ENCODE measurements at places on chromosomes 6 and 20. TPM values are rescaled to one million over a fixed set of nuclear protein-coding genes. Genes with fewer than 3 reads are reported as not detected.

ENPP3 gene
- 0.09 TPM for total RNA-seq

SALL4 gene
- total RNA-seq: 274 TPM

DNA sequence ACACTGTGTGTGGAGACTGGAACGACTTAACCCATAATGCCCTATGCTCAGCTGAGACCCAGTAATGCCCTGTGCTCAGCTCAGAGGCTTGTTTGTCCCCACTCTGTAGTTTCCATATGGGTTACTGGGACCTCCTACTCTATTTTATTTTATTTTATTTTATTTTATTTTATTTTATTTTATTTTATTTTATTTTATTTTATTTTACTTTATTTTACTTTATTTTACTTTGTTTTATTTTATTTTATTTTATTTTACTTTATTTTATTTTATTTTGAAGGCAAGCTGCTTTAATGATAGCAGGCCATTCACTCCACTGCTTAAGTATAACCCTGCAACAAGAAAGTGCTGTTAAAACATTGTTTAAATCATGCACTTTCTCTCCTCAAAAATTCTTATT, 603.4 kb upstream of the JAG1 start:
- DNase-seq: no peak

DLL1 gene
- 35.9 TPM for total RNA-seq

DNA sequence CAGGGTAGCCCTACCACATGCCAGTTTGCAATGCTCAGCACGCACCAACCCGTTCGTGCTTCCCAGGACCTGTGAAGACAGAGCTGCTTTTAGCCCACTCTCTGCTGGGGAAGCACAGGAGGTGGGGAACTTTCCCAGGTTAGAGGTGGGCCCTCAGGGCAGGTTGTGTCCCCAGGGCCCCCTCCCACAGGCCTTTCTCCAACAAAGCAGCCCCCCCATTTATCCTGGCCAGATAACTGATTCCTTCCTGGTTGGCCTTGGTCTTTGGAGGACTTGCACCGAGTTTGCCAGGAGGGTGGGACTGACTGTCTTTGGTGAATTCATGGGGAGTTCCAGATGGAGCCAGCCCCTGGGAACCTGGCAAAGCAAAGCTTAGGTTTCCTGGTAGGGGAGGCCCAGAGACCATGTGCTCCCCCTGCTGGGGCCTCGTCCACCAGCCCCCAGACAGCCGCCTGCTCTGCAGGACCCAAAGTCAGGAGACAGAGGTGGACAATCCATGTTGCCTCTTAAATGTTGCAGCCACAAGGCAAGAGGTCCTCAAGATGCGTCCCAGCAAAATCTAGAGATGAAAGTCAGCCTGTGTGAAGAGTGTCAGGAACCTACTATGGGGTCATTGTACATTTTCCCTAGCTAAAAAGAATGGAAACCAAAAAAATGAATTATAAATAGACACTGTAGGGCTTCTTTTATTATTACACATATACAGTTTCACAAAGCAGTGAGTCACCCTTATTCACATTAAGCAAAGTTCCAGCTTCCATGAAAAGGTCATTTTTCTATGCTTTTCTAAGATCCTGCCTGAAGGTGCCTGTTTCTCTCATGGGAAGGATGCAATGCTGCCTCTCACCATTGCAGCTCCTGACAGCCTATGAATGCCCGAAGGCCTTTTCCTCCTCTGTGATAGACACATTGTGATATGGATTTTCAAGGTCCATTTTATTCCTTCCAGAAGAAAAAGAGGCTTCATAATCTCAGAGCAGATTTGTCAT, 497.8 kb downstream of the PREX1 start:
- DNase-seq: peak; percentile 58

GRCh38 chr6:24080711-24081110, 45.3 kb upstream of the NRSN1 start:
- DNase-seq: no peak

EPPIN gene
- total RNA-seq: not detected
